ELR (cell line): ENCODE measurements at places on chromosomes 6 and 20.

DNA sequence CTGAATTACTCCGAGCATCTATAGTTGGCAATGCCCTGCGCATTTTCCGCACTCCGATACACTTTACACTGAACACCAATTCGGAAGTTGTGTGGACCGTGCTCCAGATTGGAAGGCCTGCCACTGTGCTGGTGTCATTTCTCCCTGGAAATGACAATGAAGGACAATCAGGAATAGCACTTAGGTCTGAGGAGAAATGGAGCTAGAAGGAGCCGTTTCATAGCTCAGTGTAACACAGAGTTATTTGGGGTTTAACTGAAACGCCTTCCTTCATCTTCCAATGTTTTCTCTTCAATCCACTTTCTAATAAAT is 501 bp upstream of the PLA2G7 start:
- no peak for DNase-seq

- DNase-seq = no peak
Observed at GRCh38 chr20:53677447-53678314, 84.0 kb upstream of the ZNF217 start.

DNA sequence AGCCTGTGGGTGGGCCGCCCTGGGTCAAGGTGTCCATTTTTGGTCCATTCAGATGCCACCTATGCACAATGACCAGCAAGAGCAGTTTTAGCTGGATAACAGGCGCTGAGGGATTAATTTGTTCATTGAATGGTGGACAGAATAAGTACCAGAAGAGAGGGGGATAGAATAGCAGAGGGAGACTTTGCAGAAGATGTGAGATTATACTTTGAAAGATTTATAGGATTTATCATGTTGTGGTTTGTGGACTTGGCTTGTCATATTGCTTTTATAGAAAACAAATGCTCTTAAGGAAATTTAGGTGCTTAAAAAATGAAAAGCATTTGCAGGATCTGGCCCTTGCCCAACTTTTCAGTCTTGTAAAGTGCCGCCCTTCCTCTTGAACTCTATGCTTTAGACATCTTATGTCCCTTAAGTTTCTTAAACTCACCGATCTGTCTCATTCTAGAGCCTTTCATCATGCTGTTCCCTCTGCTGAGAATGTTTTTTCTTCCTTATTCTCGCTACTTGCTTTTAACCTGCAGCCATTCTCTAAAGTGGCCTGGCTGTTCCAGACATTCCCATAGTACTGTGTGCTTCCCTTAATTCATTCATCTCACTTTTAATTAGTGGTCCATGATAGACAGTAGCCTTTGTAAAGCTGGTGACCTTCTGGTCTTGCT is 42.5 kb downstream of the CD109 start:
- DNase-seq = no peak

GRCh38 chr20:50663095-50663821 is 28.1 kb downstream of the RIPOR3 start:
- peak; percentile 55 for DNase-seq

GRCh38 chr6:139325125-139325524 is 33.3 kb upstream of the TXLNB start:
- no peak for DNase-seq

- no peak for DNase-seq
Observed at GRCh38 chr6:6971369-6971768, 136.4 kb upstream of the RREB1 start.

DNA sequence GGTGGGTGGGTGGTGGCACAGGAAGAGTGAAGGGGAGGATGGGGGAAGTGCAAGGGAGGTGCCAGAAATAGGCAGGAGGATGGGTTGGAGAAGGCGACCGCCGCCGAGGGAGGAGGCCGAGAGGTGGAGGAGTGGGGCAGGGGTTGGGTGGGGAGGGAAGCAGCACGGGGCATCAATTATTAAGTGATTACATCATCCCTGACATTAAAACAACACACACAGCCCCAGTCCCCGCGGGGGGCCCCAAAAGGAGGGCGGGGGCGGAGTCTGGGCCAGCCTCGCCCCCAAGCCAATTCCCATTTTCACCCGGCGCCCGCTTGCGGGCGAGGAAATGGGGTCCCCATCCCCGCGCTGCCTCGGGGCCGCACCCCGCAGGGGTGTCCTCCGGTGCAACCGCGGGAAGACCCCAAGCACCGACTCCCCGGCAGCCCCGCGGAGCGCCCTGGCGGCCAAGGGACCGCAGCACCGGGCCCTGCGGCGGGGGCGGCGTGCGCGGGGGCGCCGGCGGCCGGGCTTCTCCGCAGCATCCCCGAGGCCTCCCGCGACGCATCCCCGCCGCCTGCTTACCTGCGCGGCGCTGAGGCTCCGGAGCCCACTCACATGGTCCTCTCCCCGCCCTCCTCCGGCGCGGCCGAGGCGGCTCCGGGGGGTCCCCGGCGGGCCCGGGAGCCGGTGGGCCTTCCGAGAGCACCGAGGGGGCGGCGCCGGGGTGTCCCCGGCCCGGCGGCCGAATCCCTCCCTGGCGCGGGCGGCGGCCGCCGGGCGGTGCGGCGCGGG is 663 bp downstream of the FYN start:
- peak; percentile 54 for DNase-seq

DNA sequence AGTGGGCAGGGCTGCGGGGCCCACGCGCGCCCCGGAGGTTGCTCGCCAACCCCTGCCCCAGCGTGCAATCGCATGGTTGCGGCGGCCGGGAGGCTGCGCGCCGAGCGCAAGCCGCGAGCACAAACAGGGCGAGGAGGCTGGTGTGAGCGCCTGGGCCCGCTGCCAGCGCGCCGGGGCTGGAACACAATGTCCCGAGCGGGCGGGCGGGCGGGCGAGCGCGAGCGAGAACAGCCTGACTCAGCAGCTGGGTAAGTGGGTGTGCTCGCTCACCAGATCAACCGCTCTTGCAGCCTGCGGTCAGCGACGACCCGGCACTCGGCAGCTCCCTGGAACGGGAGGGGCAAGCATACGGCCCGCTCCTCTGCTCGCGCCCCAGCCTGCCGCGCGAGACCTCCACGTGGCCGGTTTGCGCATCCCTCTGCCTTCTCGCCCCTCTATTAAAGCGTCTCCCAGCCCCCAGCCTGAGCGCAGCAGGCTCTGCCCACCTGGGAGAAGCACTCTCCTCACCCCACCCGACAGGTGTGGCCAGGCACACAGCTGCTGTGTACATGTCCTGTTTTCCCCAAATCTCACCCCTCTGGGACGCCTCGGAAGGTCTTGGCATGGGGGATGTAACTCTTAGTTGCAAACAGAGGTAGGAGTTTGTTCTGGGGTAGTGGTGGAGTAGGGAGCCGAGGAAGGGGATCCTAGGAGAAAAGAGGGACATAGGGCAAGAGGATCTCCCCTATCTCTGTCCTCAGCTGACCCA is 8.7 kb upstream of the ARMC12 start:
- DNase-seq = peak; percentile 90

GRCh38 chr6:107698146-107698545 is 126.0 kb downstream of the SCML4 start:
- peak; percentile 93 for DNase-seq

DNA sequence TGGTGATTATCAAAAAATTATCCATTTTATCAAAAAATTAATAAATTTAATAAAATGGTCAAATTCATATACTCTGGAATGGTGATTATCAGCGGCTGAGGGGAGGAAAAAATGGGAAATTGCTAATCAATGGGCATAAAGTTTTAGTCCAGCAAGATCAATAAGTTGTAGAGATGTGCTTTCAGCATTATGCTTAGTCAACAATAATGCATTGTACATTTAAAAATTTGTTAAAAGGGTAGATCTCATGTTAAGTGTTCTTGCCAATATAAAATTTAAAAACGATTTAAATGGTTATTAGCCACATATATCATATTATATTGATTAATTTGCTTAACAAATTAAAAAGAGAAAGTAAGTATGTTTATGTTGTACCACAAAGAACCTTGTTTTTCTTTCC is 56.6 kb downstream of the HS3ST5 start:
- no peak for DNase-seq

GRCh38 chr6:170130771-170131241 is 160.1 kb downstream of the DLL1 start:
- DNase-seq = no peak

GRCh38 chr6:131382631-131383030 is 190.4 kb upstream of the ARG1 start:
- DNase-seq = no peak

GRCh38 chr6:91149246-91149955 is 562.5 kb upstream of the MAP3K7 start:
- no peak for DNase-seq

DNA sequence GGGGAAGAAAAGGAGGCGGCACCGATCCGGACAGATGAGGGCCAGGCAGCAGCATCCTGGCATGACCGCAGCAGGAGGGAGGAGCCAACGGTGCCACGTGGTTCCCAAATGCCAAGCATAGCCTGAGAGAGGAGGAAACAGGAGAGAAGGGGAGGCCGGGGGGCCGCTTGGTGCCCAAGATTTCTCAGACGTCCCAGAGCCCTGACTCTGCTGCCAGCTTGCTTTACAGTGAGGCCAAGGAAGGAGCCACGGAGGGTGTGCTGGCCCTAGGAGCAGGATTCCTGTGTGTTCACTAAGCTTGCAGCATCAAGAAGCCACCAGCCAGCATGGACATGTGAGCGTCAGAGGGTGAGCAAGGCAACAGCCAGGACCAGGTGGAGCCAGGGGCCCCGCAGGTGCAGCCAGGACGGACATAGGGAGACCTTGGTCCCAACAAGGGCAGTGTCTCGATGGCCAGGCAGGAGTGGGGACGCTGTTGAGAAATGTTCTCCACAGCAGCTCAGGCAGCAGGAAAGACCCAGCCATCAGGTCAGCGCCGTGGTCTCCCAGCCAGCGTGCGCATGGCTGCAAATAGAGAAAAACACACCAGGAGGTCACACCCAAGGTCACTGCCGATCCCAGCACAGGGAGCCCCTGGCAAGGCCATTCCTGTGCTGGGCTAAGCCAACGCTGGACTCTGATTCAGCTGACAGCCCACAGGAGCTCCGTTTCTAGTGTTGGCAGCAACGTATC is 143.7 kb downstream of the DLL1 start:
- DNase-seq = no peak

DNA sequence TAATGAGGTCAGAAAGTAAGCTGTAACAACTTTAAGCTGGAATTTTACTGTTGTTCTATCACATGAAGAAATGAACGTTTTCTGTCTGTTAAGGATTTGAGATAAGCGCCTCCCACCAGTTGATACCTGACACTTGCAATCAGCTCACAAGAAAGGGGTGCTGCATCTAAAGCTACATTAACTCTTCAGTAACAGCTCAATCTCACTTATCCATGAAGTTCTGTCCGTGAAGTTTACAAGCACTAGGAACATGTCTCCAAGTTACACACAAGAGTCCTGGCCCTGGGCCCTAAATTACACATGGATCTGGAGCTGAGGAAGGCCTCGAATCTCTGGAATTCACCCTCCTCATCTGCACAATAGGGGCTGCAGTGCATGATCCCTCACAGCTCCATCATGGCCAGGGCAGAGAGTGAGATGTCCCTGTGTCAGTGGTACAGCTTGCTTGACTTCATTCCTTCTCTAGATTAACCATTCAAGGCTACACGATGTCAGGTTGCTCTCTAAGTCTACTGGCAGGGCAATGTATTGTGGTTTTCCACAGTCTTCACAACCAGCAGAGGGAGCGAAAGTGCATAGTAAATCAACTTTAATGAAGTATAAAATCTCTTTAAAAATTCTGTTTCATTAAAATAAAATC is 182.4 kb upstream of the MCHR2 start:
- peak; percentile 73 for DNase-seq

- DNase-seq = no peak
Observed at GRCh38 chr6:78700991-78701390, 166.4 kb upstream of the IRAK1BP1 start.

- DNase-seq = peak; percentile 36
Observed at GRCh38 chr6:165883851-165884640, 221.0 kb upstream of the PDE10A start.

DNA sequence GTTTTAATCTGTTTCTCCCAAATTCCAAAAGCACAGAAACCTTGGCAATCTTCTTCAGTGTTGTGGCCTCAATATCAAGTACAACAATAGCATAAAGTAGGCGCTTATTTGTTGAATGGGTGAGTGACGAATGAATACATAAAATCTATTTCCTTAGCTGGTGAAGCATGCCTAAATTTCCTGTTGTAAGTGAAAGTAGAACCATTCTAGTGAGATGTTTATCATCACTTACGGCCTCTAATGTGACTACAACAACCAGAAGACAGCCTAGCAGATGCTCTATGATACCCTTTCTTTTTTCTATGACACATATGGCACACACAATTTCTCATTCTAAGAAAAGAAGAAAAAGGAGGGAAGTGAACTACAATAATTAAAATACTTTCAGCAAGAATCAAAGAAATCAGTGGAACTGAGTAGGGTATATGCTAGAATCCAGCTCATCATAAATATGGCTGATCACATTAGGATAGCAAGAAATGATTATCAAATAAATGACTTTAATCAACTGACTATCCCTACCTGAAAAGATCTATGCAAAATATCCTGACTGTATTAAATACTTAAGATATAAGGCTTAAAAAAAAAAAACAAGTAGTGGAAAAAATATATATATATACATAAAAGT is 67.4 kb downstream of the BTBD9 start:
- no peak for DNase-seq

GRCh38 chr6:82507112-82507511 is 143.5 kb downstream of the TPBG start:
- peak; percentile 75 for DNase-seq

- DNase-seq = no peak
Observed at GRCh38 chr6:169337886-169338445, 84.3 kb upstream of the THBS2 start.

DNA sequence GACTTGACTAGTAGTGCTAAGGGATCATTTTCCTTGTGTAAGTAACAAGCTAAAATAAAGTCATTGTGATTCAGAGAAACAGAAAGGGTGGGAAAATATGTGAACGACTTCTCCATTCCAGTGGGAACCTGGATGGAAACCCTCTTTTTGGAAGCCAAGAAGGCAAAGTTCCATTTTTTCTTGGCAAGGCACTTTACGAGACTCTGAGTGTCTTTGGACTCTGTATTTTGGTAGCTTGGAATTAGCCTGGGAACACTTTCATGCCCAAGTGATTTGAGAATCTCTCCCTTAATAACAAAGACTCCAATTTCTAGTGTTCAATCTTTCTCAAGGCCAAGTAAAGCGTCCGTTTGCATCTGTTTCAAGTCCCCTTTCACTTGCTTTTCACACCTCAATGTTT is 100.5 kb upstream of the SASH1 start:
- DNase-seq = no peak

GRCh38 chr6:83812595-83812994 is 40.6 kb upstream of the RIPPLY2 start:
- DNase-seq = no peak

- DNase-seq = peak; percentile 79
Observed at GRCh38 chr6:144033816-144034735, 26.0 kb upstream of the PLAGL1 start.

DNA sequence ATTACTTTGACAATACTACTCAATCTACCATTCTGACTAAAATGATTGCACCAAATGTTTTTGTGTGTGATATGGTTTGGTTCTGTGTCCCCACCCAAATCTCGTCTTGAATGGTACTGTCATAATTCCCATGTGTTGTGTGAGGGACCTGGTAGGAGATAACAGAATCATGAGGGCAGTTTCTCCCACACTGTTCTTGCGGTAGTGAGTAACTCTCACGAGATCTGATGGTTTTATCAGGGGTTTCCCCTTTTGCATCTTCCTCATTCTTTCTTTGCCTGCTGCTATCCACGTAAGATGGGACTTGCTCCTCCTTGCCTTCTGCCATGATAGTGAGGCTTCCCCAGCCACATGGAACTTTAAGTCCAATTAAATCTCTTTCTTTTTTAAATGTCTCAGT is 20.8 kb downstream of the SYCP2 start:
- no peak for DNase-seq
